ENCODE measurements at places on chromosomes 11 and 22. TPM values are rescaled to one million over a fixed set of nuclear protein-coding genes. Genes with fewer than 3 reads are reported as not detected.

ST14 gene
- total RNA-seq: not detected

BDNF gene
- not detected for total RNA-seq

GDPD5 gene
- 11.3 TPM for total RNA-seq

FZD4 gene
- total RNA-seq: 0.16 TPM
